Activated gamma-delta T cell (primary cell): ENCODE measurements at places on chromosomes 7 and 10.

DNA sequence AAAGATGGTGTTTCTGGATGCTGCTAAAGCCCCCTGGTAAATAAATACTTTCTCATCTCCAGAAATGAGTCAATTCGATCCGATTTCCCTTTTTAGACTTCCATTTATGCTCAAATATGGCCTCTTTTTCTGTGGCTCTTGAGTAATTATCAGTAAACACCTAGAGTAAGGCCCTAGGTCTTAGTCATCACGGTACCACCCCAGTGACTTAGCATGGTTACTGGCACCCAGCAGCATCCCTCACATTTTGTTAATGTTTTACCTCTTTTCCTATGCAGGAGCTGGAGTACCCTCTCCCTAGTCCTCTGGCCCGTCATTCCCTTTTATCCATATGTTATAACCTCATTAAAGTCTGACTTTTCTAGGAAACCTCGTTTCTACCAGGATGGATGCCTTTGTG, 19.5 kb downstream of the CHN2 start:
- DNase-seq = no peak

GRCh38 chr10:105073999-105074398, 432.9 kb downstream of the SORCS3 start:
- DNase-seq = no peak

- no peak for DNase-seq
Observed at GRCh38 chr7:8161364-8161828, 100.6 kb downstream of the ICA1 start.

DNA sequence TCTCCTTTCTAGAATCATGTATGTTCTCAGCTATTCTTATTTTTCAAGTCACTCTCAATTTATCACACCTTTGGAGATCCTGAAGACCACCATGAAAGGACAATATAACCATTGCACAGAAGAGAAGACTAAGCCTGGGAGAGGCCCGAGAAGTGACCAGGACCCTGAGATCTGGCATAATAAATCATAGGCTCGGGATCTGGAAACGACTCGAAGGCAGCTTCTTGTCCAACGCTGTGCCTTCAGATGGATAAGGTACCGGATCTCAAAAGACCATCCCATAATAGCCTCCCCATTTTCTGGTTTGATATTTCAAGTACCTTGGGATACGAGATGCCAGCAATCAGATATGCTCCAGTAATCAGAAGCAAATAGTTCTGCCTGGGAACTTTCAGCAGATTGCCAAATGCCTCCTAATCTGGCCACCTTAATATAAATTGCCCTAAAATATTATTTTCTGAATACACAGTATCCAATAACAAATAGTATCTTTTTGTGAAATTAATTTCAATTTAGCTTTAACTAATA, 179.2 kb upstream of the ZMIZ1 start:
- no peak for DNase-seq

DNA sequence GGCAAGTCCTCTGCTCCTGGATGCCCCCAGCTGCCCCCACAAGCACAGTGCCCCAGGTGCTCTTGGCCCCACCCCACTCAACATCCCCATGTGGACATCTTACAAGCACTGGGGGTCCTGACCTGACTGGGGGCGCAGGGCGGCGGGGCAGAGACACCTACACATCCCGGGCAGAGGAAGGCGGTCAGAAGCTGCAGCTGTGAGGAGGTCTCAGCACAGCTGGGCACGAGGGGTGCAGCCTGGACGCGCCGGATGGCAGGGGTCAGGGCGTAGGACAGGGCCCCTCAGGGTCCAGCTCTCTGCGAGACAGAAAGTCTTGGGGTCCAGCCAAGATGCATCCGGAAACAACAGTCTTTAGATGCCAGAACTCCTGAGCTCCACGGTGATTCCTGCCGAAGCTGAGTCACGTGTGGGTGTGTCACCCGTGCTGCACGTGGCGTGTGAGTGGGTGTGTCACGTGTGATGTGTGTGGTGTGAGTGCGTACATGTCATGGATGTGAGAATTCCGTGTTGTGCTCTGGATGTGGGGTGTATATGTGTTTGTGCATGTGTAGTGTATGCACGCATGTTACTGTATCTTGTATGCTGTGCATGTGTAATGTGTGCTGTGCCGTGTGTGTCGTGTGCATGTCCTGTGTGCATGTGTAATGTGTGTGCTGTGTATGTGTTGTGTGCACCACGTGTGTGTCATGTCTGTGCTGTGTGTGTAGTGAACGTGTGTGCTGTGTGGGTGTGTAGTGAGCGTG, 5.1 kb downstream of the VENTX start:
- no peak for DNase-seq

- no peak for DNase-seq
Observed at GRCh38 chr7:70271617-70272081, 673.4 kb downstream of the AUTS2 start.

DNA sequence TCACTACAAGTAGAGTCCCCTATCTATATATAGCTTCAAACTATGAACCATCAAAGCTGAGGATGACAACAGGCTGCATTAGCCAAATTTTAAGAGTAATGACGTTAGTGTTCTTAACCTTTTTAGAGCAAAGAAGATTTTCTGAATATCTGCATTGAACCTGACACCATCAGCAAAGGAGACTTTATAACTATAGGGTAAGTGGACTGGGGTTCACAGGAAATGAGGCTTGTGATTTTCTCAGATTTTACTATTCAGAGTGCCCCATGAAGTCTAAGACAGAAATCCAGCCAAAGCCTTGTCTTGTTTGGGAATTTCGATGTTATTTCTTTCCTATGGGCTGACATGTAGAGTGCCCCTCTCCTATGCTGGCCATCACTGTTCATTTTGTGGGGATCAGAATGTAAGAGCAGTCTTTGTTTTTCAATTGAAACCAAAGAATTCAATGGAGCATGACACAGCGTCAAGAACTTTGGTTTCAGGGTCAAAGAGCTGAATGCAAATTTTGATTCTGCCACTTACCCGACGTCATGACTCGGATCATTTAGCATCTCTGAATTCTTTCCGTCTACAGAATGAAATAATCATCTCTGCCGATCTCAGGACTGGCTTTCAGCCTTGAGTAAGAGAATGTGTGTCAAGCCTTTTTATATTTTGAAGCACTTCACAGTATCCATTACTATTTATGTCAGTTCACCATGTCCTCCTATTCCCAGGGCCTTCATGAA, 52.7 kb downstream of the DENND11 start:
- no peak for DNase-seq

DNA sequence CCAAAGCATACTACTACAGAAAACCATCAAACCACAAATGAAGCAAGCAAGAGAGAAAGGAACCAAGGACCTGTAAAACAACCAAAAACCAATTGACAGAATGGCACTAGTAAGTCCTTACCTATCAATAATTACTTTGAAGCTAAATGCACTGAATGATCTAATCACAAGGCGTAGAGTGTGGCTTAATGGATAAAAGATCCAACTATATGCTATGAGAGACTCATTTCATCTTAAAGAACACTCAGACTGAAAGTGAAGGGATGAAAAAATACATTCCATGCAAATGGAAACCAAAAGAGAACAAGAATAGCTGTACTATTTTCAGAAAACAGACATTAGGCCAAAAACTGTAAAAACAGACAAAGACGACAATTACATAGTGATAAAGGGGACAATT, 70.7 kb downstream of the CRPPA start:
- no peak for DNase-seq

- no peak for DNase-seq
Observed at GRCh38 chr7:78301407-78301806, 502.8 kb downstream of the PHTF2 start.

DNA sequence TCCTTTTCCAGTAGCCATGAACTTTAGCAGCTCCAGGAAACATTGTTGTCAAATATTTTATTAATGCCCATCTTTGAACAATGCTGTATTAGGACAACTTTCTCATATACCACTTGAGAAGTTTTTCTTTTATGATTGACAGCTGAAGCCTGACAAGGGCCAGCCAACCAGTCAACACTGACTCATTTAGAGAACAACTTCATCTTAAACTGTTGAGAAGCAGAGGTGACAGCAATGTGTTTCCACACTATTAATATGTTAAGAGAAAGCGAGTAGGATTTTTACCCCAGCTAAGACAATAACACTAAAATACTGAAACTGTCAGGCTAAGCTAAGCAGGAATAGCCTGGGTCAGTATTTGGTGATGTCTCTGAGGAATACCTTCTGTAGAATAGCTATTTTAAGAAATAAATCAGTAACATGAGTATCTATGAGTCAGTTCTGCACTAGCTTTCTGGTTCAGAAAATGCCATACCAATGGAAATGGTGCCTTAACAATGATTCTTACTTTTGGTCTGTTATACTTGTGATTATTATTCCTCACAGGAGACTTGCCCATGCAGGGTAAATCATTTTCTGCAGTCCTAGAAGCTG, 168.8 kb upstream of the POT1 start:
- no peak for DNase-seq

- DNase-seq = no peak
Observed at GRCh38 chr10:43595739-43596298, 10.4 kb upstream of the ZNF485 start.

DNA sequence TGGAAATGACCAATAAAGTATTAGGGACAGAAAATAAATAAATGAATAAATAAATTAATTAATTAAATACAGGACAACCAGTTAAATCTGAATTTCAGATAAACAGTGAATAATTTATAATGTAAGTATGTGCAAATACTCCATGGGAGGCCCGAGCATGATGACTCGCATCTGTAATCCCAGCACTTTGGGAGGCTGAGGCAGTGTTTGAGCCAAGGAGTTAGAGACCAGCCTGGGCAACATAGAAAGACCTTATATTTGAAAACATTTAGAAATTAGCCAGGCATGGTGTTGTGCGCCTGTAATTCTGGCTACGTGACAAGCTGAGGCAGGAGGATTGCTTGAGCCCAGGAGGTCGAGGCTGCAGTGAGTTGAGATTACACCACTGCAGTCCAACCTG, 123.7 kb downstream of the CUL2 start:
- DNase-seq = no peak

GRCh38 chr10:131147301-131147975, 164.1 kb downstream of the TCERG1L start:
- DNase-seq = no peak

DNA sequence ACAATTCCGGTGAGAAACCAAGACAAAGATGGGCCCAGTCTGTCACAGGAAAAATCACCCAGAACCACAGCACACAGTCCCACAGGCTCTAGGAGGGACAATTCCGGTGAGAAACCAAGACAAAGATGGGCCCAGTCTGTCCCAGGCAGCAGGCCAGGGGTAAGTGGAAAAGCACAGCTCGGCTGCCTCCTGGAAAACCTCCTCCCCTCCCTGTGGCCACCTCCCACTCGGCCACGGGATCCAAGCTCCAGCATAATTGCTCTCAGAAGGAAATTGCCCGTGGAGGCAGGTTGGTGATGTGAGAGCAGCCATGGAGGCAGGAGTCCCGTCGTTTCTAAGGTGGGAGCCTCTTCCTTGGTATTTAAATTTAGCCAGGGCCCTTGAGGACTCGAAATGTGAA, 95.7 kb downstream of the PLXNA4 start:
- no peak for DNase-seq

DNA sequence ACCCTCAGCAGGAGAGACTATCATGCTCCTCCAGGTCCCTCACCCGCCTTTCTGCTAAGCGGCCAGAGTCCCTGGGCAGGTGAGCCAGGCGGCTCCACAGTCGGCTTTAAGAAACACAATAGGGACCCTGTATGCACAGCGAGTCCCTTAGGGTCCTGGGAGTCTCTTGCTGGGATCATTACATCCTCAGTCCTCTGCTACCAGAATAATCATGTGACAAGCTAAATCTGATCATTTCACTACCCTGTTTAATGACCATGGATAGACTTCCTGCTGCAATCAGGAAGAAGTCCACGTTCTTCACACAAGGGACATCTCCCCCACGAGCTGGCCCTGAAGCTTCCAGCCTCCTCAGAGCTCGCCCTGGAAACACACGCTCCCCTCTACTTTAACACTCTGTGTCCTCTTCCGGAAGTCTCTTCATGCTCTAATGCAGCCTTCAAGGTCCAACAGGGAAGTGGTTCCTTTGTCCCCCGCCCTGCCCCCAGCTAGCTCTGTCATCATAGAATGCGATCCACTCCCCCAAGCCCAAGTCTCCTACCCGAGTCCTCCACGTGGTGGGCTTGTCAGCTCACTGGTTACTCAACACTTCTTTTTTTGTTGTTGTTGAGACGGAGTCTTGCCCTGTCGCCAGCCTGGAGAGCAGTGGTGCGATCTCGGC, 101.5 kb downstream of the RNF216 start:
- no peak for DNase-seq

GRCh38 chr10:103849880-103850571, 5.3 kb downstream of the SH3PXD2A start:
- no peak for DNase-seq

- no peak for DNase-seq
Observed at GRCh38 chr10:21519941-21520436, 5.5 kb downstream of the SKIDA1 start.

- DNase-seq = no peak
Observed at GRCh38 chr10:119772334-119772733, 46.5 kb downstream of the INPP5F start.

DNA sequence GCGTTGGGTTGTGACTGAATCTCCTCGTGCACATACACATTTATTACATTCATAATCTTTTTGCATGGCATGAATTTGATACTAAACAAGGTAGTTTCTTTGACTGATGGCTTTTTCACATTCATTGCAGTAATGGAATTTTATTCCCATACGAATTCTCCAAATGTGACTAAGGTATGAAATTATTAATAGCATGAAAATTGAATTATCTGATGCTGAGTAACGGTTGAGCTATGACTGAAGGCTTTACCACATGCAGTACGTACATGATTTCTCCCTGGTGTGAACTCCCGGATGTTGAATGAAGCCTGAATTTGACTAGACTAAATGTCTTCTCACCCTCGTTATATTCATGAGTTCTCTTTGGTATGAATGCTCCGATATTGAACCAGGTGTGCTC, 104.4 kb upstream of the C1GALT1 start:
- DNase-seq = no peak

GRCh38 chr10:69492746-69493462, 41.6 kb downstream of the TSPAN15 start:
- DNase-seq = no peak
